ENCODE measurements at places on chromosomes 2 and 18. TPM values are rescaled to one million over a fixed set of nuclear protein-coding genes. Genes with fewer than 3 reads are reported as not detected.

DNA sequence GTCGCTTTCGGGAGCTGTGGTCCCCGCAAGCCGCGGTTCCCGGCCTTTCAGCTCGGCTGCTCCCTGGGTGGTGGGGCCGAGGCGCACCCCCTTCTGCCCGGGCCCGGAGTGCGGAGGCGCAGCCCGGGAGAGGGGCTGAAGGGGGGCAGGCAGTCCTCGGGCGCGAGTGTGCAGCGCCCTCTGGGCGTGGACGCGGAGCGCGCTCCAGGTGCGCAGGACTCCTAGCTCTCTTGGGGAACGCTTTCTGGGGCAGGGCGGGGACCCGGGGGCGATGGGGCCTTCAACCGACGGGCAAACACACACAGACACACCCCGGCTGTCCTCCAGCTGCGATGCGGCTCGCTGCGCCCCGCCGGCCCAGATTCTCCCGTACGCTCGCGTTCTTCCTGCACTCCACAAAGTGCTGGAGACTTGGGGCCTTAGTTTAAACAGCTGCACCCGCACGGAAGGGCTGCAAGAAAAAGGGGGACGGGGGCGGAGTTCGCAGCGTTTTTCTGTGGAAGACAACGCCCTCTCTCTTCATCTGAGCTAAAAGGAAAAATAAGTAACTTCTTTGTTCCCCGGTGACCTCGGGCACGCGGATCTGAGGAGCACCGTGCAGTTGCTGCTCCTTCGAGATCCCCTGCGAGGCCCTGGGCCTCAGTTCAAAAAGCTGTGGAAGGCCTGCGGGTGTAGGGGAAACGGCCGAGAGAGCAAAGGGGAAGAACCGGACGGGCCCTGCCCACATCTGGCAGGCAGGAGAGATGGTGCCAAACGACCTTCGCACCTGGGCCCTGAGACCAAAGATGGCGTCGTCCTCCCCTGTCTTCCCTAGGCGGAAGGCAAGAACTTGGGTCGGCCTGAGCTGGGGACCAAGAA lies 593 bp upstream of the SDC1 start:
- DNase-seq = peak; percentile 68

DNA sequence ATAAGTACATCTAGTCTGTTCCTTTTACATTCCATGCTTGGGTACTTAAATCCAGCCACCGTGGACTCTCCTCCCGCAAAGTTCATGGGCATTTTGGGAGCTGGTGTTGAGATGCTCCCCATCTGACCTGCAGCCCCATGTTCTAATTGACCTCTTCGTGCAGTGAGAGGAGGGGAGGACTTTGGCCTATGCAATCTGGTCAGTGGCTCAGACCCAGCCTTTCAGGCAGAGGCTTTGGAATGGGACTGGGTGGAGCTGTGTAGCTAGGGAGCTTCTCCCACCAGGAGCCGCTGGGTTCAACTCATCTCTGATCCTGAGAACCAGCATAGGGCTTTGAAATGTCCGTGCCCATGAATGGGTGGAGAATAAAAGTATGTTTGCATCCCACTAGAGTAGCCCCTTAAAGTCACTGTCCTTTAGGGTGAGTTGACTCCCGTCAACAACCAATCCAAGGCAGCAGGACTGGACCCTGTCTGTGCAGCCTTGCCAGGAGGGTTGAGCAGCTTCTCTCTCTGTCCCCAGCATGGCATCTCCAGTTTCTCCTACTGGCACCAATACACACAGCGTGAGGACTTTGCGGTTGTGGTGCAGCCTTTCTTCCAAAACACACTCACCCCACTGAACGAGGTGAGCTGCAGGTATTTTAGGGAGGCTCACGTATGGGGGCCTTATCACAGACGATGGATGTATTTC lies 120.0 kb upstream of the PPP1CB start:
- no peak for DNase-seq

The SDC1 gene
- 241 TPM for total RNA-seq

DNA sequence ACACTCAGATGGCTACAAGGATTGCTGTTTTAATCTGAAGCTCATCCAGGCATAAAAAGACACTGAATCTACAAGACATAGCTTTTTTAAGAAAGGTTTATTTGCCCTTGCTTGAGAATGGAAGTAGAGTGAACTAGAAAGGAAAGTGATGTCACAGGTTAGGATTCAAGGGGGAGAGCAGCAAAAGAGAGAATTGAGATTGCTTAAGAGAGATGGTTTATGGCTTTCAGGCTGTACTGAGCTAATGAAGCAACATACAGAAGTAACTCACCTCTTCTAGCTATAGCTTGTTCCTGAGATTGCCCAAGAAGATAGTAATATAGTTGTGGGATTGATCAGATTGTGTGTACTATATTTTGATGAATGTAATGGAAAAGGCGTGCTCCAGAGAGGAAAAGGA lies 26.1 kb upstream of the ACVR2A start:
- DNase-seq = no peak

DNA sequence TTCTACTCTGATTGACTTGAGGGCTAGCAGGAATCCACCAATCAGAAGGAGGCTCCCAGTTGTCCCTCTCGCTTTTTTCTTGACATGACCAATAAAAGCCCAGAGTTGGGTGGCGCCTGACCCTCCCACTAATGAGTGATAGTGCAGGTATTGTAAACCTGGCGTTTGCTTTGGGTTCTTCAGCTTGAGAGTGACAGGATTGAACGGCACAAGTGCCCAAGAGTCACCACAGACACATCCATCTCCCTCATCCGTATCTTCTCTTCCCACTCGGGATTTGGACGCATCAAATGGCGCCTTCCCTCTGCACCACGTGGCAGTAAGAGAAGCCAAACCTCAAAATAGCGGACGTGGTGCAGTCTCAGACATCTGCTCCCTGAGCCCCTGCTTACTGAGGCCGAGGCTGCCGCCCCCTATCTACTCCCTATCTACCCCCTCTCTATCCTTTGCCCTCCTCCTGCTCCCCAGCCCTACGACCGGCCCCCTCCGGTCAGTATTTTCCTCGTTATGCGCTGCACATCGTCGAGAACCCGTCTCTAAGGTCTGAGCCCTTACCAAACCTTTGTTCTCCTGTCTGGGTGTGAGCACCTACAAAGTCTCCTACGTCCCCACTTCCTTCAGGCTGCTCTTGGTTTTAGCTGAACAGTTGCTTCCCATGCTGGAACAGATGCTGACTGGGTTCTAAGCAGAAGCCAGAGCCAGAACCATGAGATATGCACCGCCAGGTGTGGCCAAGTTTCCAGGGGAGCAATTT lies 881 bp upstream of the FAM161A start:
- DNase-seq = peak; percentile 99

The IL36B gene
- not detected for total RNA-seq

GRCh38 chr2:41859615-41860514 lies 188.0 kb upstream of the PKDCC start:
- peak; percentile 36 for DNase-seq

GRCh38 chr2:158097481-158097880 lies 4.2 kb upstream of the UPP2 start:
- DNase-seq = no peak

- no peak for DNase-seq
Measured at GRCh38 chr2:104443145-104443544, 410.8 kb upstream of the POU3F3 start.

- peak; percentile 92 for DNase-seq
Measured at GRCh38 chr18:22282311-22283115, 113.1 kb downstream of the GATA6 start.

DNA sequence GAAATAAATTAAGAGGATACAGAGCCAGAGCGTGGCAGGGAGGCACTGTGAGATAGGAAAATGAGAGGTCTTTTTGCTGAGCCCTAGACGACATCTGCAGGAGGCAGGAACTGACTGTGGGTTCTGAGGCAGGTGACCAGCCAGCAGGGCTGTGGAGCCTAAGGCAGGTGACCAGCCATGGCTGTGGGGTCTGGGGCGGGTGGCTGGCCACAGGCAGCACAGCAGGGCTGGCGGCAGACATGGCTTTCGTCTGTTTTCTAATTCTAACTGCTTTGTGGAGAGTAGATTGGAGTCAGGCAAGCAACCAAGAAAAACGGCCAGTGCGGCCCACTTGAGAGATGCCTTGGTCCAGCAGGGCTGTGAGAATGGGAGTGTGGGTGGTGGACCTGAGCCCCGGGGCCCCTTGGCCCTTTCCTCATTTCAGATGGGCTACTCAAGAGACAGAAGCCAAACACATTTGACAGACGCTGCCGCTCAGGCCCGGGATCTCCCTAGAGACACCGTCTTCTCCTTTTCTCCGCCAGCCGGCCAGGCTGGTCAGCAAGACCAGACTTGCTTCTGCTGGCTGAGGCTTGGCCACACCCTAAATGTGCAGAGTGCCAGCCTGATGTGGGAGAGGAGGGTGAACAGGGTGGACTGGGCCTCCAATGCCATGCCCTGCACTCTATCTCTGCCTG lies 19.7 kb upstream of the GNAL start:
- DNase-seq = no peak

The IL36G gene
- not detected for total RNA-seq

- DNase-seq = no peak
Measured at GRCh38 chr2:67050622-67051021, 346.5 kb upstream of the ETAA1 start.

- no peak for DNase-seq
Measured at GRCh38 chr18:75812761-75813160, 385.3 kb upstream of the SMIM21 start.

GRCh38 chr2:152415231-152415642 lies 80.3 kb downstream of the FMNL2 start:
- peak; percentile 70 for DNase-seq
